ENCODE measurements at places on chromosomes 5 and 9.

DNA sequence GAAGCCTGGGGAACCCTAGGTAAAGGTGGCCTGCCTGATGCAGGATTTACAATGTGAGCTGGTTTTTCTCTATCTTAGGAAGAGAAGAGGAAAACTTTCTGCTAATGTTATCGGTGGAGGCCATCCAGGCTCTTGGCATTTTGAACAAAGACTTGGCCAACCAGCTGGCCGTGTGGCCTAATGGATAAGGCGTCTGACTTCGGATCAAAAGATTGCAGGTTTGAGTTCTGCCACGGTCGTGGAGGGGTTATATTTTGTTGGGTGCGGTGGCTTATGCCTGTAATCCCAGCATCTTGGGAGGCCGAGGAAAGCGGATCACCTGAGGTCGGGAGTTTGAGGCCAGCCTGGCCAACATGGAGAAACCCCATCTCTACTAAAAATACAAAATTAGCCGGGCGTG lies 9.6 kb downstream of the C9orf152 start:
- DNase-seq: no peak

- DNase-seq: no peak
Observed at GRCh38 chr9:134178768-134179551, 14.6 kb upstream of the RNU6ATAC start.

GRCh38 chr5:137336565-137337120 lies 162.5 kb downstream of the SPOCK1 start:
- no peak for DNase-seq

DNA sequence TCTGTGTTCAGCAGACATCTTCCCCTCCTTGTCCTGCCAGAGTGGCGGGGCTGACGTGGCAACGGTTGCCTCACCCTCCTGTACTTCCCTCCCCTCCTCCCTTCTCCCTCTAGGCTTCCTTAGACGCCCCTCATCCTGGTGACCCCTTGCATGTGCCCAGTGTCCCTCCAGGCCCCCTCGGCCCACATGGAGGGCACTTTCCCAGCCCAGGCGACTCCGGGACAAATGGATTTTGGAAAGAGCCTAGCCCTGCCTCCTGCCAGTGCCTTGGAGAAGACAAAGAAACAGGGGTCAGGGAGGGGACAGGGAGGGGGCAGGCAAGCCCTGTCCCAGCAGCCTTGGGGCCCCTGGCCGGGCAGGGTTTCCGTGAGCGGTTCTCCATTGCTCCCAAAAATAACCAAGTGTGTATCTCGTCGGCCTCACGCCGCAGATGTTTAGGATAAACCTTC lies 38.3 kb upstream of the NEURL1B start:
- no peak for DNase-seq

DNA sequence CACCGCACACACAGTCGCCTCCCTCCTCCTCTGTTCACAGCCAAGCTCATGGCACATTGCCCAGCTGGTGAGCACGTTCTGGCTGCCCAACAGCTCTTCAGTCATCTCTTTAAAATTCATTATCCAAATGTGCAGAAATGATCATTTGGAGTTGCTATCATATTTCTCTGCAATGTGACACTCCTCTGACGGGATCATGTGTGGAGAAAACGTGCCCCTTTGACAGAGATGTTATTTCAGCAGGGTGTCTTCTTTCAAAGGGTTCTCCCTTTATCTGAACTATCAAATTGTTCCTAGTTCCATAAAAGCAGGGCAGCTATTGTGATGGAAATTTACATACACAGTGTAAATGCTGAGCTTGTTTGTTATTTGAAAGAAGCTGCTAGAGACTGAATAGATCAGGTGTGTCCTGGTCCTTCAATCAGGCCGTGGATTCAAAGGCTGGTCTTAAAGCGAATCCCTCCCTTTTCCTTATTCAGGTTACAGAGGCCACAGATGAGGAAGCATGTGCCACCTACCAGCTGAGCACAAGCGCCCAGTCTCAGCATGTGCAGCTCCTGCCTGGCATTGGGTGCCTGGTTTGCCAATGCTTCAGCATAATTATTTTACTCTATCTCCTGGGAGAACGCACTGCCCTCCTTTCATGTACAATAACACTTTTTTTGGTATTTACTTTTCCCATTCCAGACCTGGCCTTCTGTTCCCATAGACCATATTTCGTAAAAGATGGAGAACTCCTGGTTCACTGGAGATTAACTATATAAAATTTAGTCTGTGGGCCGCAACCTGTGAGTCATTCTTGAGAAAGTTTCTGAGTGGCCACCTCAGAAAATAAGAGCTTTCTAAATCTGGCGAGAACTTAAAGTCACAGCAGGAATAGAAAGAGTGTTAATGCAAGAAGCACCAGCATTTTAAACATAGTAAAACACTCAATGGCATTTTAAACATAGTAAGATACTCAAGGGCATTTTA lies 433.7 kb downstream of the ENC1 start:
- DNase-seq: no peak

DNA sequence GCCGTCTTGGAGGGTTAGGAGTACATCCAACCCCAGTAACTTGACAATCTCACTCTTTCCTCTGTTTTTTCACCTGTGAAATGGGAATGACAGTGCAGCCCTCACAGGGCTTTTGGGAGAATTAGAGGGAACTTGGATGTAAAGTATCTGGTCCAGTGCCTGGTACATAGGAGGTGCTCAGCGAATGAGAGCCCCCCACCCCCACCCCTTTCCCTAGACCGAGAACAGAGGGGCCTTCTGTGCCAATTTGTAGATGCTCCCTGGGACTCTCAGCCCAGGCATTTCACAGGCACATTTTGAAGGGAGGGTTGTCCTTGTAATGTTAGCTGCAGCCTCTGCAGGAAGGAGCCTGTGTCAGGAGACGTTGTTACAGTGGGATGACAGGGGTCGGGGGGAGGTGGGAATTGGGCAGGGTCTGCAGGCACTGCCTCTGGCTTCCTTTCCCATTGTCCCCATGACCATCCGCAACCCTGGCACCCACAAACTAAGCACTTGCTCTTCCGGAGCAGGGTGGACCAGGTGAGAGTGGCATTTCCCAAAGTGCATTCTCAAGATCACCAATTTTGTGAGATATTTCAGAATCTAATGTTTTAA lies 47.0 kb downstream of the AMBP start:
- no peak for DNase-seq

Measured in activated CD4-positive, alpha-beta T cell treated with anti-CD3 and anti-CD28 coated beads, Interleukin-2, amount 50 U/mL, for 16 hours (primary cell).